ENCODE measurements at places on chromosomes 7 and 10.

DNA sequence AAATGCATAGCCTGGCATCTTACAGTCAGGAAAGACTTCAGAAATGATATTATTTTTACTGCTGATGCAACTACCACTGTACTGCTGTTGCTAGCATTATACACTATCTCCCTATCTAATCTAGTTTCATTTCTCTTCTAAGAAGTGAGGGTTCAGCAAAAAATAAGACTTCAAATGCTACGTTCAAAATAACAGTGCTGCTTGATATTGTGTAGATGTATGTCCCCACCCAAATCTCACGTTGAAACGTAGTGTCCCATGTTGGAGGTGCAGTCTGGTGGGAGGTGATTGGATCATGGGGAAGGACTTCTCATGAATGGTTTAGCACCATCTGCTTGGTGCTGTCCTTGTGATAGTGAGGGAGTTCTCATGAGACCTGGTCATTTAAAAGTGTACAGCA, 129.4 kb downstream of the ANK3 start:
- H3K4me3 ChIP-seq, result no peak overlapping the region
- DNase-seq, result no peak
- peaks cover 3% of the 10 kb centered on the region for H3K36me3 ChIP-seq
- peaks cover 7% of the 10 kb centered on the region for H3K4me1 ChIP-seq
- no peak overlapping the region for H3K27ac ChIP-seq

GRCh38 chr7:95996174-95996573, 223.8 kb downstream of the DYNC1I1 start:
- no peaks in the 10 kb centered on the region for H3K4me1 ChIP-seq
- H3K36me3 ChIP-seq, result no peaks in the 10 kb centered on the region
- DNase-seq, result no peak
- H3K4me3 ChIP-seq, result no peak overlapping the region
- no peak overlapping the region for H3K27ac ChIP-seq

DNA sequence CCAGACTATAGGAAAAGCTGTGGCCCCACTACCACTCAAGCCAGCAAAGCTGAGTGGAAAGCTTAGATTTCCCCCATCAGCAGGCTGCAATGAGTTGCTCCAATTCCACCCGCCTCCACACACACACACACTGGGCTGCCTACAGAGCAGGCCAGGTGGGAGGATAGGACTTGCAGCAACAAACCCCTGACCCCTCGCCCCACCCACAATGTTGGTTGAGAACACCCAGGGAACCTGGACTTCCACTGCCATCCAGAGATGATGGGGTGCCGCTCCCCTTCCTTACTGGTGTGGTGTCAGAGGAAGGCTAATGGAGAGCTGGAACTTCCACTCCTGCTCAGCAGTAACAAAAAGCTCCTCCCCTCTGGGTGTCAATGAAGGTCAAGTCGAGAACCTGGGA, 16.8 kb upstream of the PLEKHA1 start:
- H3K27me3 ChIP-seq, result no peaks in the 10 kb centered on the region
- H3K4me3 ChIP-seq, result no peak overlapping the region
- no peak for DNase-seq
- H3K4me1 ChIP-seq, result no peaks in the 10 kb centered on the region

DNA sequence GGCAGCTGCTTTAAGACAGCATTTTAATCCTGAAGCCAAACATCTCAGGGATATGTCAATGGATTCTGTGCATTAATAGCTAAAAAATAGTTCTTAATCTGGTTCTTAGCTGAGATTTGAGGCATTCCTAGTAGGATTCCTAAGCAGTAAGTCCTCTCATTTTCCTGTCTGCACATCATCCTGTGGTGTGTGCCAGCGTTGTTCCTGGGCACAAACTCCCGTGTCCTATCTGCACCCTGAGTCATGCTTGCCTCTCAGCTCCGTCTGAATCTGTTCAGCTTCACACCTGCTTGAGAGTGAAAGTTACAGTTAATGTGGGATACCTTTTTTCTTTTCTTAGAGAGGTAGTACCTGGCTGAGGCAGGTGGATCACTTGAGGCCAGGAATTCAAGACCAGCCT, 19.5 kb downstream of the BAG3 start:
- no peak overlapping the region for H3K27ac ChIP-seq
- no peak overlapping the region for H3K4me3 ChIP-seq
- no peaks in the 10 kb centered on the region for H3K27me3 ChIP-seq
- H3K4me1 ChIP-seq, result peaks cover 44% of the 10 kb centered on the region
- DNase-seq, result no peak
- peaks cover 37% of the 10 kb centered on the region for H3K36me3 ChIP-seq

DNA sequence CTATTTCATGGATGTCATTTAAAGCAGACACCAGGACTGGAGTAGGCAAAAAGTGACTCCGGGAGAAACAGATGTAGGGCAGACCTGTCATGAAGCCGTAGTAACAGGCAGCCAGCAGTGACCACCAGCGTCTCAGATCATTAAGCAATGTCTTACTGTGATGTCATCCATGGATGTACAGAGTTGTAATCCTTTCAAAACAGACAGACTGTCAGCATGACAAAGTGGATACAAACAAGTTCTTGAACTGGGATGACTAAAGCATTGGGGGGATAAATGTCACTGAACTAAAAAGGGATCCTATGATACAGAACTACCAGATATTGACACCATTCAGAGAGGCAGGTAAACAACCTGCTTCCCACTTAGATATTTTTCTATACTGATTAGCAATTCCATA, 675.5 kb downstream of the PARD3 start:
- no peaks in the 10 kb centered on the region for H3K4me1 ChIP-seq
- no peaks in the 10 kb centered on the region for H3K36me3 ChIP-seq
- no peak overlapping the region for H3K4me3 ChIP-seq
- H3K27ac ChIP-seq, result no peak overlapping the region

GRCh38 chr7:20310963-20311742, 19.5 kb upstream of the ITGB8 start:
- no peaks in the 10 kb centered on the region for H3K36me3 ChIP-seq
- peak; percentile 69 for DNase-seq
- peaks cover 5% of the 10 kb centered on the region for H3K4me1 ChIP-seq
- no peak overlapping the region for H3K27ac ChIP-seq

- no peak overlapping the region for H3K4me3 ChIP-seq
- H3K36me3 ChIP-seq, result no peaks in the 10 kb centered on the region
- H3K27ac ChIP-seq, result no peak overlapping the region
- no peak for DNase-seq
- no peaks in the 10 kb centered on the region for H3K27me3 ChIP-seq
Observed at GRCh38 chr7:66731986-66732385, 8.5 kb upstream of the RABGEF1 start.

All from trophoblast cell (in vitro differentiated cells and primary cell).